T-helper 9 cell (primary cell): ENCODE measurements at places on chromosomes 16 and 17.
A peak's percentile ranks its signal among the peaks of the same experiment; 100 is the strongest.

DNA sequence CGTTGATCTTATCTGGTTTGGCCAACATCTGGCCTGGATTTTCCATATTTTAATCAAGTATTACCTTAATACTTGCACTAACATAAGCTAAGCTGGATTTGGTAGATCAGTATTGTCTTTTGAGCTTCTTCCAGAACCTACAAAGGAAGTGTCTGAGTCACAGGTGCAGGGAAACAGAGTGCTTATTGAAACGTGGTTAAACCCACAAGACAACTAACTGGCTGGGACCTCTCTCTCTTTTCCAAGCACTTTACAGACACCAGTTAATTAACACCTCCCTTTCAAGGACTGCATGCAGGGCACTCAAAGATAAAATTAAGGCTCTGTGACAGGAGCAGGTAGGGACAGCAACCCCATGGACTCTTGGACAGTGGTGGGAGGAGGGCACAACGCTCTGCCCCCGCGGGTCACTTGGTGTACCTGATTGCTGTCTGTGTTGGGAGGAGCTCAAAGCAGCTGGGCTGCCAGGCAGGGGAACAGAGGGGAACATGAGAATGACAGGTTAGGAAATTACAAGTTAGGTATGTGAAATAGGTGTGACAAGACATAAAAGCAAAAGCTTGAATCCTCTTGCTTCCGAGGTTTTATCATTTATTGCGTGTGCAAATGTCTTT is 133.7 kb upstream of the MON1B start:
- DNase-seq = no peak

GRCh38 chr17:74453665-74454196 is 12.7 kb upstream of the CD300A start:
- peak; percentile 55 for DNase-seq

GRCh38 chr16:3138823-3139426 is 4.1 kb downstream of the ZNF213 start:
- no peak for DNase-seq

GRCh38 chr16:80994451-80994850 is 12.2 kb downstream of the CMC2 start:
- no peak for DNase-seq

GRCh38 chr16:57809276-57810196 is 7.2 kb upstream of the KIFC3 start:
- no peak for DNase-seq

DNA sequence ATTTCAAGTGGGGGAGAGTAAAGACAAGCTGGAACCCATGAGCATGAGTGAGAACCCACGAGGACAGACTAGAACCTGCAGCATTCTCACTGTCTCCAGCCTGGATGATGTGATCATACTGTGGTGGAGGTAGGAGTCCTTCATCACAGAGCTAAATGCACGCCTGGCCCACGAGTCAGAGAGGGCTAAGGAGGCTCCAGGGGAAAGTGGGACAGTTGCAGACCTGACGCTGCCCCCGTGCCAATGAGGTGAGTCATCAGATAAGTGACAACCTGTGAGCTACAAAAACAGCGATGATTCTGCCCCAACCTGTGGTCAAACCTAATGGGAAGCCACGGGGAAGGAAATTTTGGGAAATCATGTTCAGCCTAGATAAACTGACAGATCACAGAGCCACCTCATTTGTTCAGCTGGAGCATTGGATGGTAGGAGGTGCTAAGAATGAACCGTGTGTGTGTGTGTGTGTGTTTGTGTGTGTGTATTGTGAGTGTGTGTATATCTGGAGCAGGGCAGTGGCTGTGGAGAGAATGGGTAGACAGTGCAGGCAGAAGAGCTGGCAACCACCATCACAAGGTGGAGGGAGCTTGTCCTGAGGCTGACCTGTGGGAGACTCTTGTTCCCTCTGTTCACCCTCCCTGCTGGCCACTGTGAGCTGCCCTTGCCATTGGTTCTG is 131.8 kb downstream of the UTP18 start:
- DNase-seq = no peak

DNA sequence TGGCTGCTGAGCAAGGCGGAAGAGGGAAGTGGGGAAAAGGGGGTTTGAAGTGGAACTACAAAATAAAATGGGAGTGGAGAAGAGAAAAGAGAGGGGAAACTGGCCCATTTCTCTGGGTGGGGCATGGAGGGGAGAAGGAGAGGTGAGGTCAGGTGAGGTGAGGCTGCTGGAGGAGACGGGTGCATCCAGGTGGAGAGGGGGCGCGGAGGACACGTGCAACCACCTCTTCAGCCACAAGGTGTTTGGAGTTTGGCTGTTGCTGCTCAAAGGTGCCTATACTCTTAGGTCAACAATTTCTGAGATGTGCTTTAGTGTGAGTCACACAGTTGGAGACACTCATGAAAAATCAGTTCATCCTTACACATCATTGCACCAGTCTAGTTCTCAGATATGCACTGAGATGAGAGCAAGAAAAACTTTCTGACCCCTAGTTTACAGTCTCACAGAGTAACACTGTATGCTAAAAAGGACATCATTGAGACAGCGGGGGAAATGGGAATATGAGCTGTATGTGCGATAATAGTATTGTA is 4.8 kb downstream of the SLC6A4 start:
- no peak for DNase-seq

DNA sequence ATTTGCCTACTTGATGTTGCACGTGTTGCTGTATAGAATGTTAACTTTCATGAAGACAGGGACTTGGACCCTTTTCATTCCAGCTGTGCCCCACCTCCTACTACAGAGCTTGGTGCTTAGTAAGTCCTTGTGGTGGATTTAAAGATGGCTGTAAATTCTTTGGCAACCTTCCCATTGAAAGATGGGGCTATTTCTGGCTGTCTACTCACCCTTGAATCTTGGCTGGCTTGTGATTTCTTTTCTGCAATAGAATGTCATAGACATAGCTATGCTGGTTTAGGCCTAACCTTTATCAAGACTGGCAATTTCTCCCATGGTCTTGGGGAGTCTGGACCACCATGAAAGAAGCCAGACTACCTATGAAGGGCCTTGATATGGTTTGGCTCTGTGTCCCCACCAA is 59.0 kb downstream of the ACSM2A start:
- no peak for DNase-seq

DNA sequence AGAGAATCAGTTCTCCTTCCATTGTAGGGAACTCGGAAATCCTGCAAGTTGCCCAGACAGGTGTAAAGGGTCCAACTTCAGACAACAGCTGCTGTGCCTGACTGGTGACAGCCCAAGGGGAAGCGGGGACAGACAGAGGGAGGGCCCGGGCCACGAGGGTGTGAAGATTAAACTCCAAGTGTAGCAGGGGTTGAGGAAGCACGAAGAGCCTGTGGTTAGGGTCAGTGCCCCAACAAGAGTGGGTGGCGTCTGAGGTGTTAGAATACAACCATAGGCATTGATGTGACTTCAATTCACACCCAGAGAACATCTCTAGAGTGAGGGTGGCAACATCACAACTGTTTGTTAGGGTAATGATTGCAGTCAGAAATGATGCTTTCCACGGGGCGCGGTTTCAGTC is 39.1 kb downstream of the ASPA start:
- DNase-seq = no peak
